Lung (tissue), 17 donors: ENCODE measurements at places on chromosomes 4 and X. TPM values are rescaled to one million over a fixed set of nuclear protein-coding genes. Genes with fewer than 3 reads are reported as not detected.

DNA sequence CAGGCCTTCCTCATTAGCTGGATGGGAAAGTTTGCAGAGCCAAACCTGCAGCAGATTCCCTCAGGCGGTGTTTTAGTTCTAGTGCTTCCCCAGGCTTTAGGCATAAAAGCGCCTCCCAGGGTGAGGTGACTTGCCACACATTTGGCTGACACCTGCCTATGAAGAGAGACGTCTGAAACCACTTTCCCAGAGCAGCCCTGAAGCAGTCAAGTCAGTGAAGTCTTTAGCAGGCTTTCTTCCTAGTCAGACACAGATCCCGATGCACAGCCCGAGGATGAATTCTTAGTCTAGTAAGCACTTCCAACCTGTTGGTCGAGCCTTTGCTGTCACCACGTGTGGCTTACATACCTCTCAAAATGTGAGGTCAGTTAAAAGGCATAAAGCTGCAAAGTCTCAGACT lies 484.1 kb downstream of the SMARCA1 start:
- H3K36me3 ChIP-seq, result no peaks in the 10 kb centered on the region
- no peak overlapping the region for H3K27ac ChIP-seq
- no peak overlapping the region for H3K4me3 ChIP-seq
- no peaks in the 10 kb centered on the region for H3K4me1 ChIP-seq

DNA sequence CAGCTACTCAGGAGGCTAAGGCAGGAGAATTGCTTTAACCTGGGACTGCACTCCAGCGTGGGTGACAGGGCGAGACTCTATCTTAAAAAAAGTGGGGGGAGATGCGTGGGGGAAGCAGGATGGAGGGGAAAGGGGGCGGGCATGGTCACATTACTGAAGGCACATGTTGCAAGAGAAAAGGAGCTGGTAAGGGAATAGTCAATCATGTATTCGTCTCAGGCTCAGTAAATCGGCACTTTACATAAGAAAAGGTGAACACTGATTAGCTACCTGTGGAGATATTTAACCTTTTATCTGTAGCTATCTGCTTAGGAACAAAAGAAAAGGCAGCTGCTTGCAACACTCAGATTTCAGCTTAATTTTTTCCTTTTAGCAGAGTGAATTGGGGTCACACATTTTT lies 132.5 kb downstream of the PLS3 start:
- no peak for DNase-seq
- H3K27ac ChIP-seq, result no peak overlapping the region
- no peaks in the 10 kb centered on the region for H3K4me1 ChIP-seq
- H3K27me3 ChIP-seq, result no peaks in the 10 kb centered on the region
- H3K36me3 ChIP-seq, result no peaks in the 10 kb centered on the region
- H3K4me3 ChIP-seq, result no peak overlapping the region

The XG gene
- 0.55 TPM for total RNA-seq

The TRIML2 gene
- total RNA-seq, result not detected
